ENCODE measurements at places on chromosomes 13 and 19. TPM values are rescaled to one million over a fixed set of nuclear protein-coding genes. Genes with fewer than 3 reads are reported as not detected.

The RYR1 gene
- 4.5 TPM for total RNA-seq

The C5AR1 gene
- total RNA-seq = 0.16 TPM

The ATP4B gene
- total RNA-seq = not detected

The ZNF382 gene
- total RNA-seq = 110 TPM

The SIAH3 gene
- 9.8 TPM for total RNA-seq

The KLK6 gene
- total RNA-seq = not detected

The HSPBP1 gene
- total RNA-seq = 23.4 TPM
